GM23248 (cell line): ENCODE measurements at places on chromosomes 4 and X.

DNA sequence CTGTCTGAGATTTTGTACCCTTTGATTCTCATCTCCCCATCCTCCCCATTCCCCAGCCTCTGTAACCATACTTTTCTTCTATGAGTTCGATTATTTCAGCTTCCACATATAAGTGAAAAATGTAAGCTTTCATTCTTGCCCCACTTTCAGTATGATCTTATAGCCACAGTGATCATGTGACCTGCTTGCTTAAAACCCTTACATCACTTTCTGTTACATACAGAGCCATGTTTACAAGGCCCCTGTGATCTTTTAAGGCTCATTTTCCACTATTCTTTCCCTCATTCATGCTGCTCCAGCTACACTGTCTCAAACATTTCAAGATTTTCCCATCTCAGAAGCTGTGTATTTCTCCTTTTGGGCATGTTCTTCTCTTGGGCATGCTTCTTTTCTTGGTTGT, 147.7 kb downstream of the DCK start:
- no peak for DNase-seq

GRCh38 chr4:36551697-36552214, 270.3 kb downstream of the DTHD1 start:
- DNase-seq = no peak

GRCh38 chr4:23238848-23239247, 546.1 kb downstream of the GBA3 start:
- no peak for DNase-seq

DNA sequence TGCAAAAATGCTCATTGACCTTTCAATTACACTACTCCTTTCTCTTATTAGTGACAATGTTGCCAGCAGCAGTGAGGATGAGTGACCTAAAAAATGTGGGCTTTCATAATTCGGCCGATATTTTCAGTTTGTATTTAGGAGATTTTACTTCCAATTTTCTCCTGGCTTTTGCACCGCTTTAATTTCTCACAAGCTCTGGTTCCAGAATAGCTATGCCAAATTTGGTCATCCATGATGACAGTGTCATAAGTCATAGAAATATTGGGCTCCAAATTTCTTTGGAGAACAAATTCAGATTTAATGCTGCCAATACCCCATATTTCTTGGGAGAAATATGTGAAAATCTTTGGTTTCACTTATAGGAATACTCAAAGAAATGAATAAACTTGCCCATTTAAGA, 187.7 kb upstream of the HCCS start:
- DNase-seq = peak; percentile 45

GRCh38 chrX:101057093-101057714, 5.3 kb upstream of the TRMT2B start:
- peak; percentile 64 for DNase-seq

DNA sequence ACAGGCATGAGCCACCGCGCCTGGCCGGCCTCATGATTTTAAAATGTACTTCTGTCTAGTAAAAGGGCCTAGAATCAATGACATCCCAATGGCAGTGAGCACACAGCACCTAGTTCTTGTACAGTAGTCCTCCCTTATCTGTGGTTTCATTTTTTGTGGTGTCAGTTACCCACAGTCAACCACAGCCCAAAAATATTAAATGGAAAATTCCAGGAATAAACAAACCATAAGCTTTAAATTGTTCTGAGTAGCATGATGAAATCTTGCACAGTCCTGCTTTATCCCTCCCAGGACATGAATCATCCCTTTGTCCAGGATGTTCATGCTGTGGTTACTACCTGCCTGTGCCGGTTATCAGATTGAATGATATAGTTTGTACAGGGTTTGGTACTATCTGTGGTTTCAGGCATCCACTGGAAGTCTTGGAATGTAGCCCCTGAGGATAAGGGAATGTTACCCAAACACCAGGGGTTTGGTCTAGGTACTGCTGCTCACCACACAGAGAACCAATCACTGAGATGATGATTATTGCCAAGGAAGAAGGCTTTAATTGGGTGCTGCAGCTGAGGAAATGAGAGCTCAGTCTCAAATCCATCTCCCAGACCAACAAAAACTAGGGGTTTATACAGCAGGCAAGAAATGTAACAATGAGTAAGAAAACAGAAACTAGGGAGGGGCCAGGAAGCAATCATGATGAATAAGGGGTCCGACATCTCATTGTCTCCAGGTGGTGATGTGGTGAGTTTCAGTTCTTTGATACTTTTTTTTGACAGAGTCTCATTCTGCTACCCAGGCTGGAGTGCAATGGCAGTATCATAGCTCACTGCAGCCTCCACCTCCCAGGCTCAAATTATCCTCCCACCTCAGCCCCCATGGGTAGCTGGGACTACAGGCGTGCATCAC, 16.2 kb upstream of the FHL1 start:
- peak; percentile 75 for DNase-seq

DNA sequence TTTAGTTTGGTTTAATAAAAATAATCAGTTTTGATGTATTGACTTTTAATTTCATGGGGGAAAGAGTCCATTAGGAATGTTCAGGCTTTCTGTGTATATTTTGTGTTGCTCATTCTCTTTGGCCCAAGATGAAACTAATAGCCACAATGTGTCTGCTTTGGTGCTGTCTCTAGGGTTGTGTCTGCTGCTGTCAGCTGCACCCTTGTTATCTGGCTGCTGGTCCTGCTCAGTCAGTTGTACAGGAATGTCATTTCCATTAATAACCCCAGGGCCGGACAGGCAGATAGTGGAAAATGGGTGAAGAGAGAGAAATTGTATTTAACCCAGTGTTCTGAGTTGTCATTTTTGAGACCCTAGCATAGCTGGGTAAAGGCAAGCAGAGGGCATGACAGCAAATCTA, 115.1 kb downstream of the PHEX start:
- no peak for DNase-seq

- DNase-seq = peak; percentile 65
Measured at GRCh38 chrX:18961686-18962085, 22.2 kb downstream of the PHKA2 start.

DNA sequence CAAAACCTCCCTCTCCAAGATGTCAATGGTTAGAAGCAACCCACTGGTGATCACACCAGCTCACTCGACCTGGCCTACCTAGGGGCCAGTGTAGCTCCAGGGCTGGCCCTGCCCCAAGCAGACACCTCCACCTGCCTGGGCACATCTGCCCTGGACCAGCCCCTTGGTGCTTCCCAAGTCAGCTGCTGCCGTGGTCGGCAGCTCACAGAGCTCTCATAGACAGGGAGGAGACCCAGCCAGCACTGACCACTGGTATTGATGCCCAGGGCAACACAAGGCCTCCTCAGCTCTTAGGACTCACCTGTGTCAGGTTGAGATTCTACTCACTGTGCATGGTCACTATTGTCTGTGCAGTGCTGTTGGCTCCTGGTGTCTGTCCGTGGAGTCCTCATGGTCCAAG, 51.7 kb downstream of the SEPSECS start:
- DNase-seq = no peak

DNA sequence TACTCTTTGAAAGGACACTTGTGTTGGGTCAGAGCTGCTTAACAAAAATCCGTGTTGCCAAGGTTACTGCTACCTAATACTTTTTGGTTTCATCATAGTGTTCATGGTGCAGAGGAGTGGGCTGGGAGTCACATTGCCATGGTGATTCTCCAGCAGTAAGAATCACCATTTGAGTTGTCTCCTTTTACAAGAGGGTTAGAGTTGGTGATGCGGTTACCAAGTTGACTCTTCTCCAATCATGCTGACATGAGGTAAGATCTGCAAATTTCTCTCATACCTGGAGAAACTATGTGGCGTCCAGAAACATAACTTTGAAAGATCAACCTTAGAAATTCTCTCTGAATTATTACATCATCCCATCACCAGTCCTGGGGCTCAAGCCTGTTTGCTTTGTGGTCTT, 242.9 kb upstream of the CNKSR2 start:
- DNase-seq = no peak

DNA sequence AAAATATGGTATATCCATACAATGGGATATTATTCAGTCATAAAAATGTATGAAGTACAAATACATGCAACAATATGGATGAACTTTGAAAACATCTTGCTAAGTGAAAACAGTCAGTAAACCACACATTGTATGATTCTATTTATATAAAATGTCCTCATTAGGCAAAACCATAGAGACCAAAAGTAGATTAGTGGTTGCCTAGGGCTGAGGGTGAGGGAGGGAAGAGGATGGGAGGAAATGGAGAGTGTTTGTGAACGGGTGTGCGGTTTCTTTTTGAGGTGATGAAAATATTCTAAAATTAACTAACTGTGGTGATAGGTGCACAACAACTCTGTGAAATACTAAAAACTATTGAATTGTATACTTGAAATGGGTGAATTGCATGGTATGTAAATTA, 29.6 kb downstream of the TEX11 start:
- DNase-seq = no peak

DNA sequence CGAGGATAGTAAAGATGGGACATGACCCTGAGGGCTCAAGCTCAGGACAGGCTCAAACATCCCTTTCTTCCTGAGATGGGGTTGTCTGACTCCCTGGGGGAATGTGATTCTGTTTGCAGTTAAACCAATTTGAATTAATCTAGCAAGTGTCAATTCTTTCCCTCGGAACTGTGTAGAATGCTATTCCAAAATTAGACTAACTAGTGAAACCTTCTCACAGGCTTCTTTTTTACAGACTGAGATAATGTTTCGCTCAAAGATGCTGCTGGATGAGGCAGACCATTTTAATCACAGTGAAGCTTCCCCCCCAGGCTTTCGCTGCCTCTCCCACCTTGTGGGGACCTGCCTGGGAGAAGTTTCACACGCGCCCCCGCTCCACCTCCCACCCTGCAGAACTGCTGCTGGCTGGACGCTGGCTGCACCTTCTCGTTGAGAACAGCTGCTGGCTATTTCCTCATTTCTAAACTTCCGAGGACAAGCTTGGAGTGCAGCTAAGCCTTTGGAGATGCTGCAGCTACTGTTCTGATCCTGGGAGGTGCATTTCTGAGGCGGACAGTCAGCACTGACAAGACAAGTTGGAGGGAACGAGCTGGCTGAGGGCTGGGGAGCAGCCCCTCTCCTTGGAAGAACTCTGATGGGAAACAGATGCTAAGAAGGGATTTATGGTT, 297.8 kb downstream of the RAPGEF2 start:
- DNase-seq = peak; percentile 67

GRCh38 chr4:15930314-15930713, 8.2 kb downstream of the FGFBP1 start:
- no peak for DNase-seq

- DNase-seq = no peak
Measured at GRCh38 chr4:121237069-121237399, 72.9 kb upstream of the TNIP3 start.

DNA sequence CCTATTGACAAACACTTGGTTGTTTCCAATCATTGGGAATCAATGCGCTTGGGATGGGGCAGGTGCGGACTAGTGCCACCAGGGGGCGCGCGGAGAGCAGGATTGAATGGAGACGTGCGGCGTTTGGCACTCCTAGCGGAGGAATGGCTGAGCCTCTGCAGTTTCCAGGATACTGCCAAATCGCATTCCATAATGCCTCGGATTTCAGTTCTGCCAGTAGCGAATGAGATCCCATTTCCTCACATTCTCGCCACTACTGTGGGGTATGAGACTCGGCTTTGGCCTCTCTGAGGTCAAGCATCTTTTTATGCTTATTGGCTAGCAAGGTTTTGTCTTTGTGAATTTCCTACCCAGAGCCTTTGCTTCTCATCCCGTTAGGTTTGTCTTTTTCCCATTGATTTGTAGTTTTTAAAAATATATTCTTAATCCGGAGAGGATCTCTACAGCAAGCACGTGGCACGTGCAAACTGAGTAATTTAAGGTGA, 28.7 kb downstream of the CLDN34 start:
- peak; percentile 85 for DNase-seq

DNA sequence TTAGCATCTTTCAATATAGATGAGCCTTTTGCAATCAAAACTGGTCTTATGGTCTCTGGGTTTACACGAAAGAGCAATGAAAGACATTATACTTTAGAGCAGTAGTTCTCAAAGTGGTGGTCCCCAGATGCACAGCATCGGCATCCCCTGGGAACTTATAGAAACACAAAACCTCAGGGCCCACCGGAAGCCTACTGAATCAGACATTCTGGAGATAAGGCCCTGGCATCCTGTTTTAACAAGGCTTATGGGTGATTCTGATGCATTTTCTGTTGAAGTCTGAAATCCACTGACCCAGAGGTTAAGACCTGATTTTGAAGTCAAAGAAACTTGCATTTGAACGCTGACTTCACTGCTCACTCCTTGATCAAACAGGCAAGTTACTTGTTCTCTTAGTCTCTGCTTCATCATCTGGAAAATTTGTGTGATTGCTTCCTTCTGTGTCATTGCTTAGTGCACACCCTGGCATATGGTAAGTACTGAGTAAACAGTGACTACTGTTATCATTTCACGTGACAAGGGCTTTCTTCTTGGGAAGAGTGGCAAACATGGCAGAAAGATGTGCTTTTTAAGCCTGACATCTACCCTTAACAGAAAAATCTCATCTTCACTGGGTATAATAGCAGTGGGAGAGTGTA, 14.5 kb downstream of the CHRNA9 start:
- peak; percentile 82 for DNase-seq

DNA sequence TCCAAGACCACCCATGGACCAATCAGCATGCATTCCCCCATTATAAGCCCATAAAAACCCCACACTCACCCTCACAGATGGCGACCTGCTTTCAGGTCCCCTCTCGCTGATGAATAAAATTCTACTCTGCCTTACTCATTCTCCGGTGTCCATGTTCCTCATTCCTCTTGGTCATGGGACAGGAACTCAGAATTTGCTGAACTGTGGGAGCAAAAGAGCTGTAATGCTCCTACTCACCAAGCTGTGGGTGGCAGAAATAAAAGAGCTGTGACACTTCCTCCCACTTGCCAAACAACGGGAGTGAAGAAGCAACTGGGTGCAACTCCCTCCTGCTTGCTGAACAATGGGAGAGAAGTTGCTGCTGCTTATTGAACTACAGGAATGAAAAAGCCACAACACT, 168.5 kb upstream of the PCDH18 start:
- DNase-seq = peak; percentile 31

DNA sequence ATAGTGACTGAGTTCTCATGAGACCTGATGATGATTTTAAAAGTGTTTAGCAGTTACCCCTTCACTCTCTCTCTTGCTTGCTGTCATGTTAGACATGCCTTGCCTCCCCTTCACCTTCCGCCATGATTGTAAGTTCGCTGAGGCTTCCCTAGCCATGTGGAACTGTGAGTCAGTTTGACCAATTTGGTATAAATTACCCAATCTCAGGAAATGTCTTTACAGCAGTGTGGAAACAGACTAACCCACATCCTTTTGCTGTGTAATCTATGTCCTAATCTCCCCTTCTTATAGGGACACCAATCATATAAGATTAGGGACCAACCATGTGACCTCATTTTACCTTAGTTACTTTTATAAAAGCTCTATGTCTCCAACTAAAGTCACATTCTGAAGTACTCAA, 677.8 kb downstream of the ADGRL3 start:
- DNase-seq = no peak

DNA sequence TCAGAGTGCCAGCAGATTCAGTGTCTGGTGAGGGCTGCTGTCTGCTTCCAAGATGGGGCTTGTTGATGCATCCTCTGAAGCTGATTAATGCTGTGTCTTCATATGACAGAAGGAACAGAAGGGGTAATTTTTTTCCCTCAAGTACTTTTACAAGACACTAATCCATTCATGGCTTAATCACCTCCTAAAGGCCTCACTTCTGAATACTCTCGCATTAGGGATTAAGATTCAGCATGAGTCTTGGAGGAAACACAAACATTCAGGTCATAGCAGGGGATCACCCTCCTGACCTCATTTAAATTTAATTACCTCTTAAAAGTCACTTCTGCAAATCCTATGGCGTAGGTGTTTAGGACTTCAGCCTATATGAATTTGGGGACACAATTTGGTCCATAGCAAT, 1145.5 kb upstream of the PCDH10 start:
- DNase-seq = no peak
